ENCODE measurements at places on chromosomes 2 and 18. TPM values are rescaled to one million over a fixed set of nuclear protein-coding genes. Genes with fewer than 3 reads are reported as not detected.

Gene ANO7
- not detected for polyA plus RNA-seq

Gene NDC80
- 0.39 TPM for polyA plus RNA-seq

Gene CDK5R2
- 1.6 TPM for polyA plus RNA-seq

Gene LRRC30
- polyA plus RNA-seq = not detected

Gene CDCA7
- 0.08 TPM for polyA plus RNA-seq

Gene VWC2L
- polyA plus RNA-seq = not detected

Gene SLC40A1
- polyA plus RNA-seq = 0.24 TPM

Gene RNU2-63P
- not detected for polyA plus RNA-seq

Gene ERBB4
- polyA plus RNA-seq = 4.9 TPM

Gene ACMSD
- polyA plus RNA-seq = not detected

Gene C2orf80
- polyA plus RNA-seq = 28.1 TPM

Measured in Purkinje cell (primary cell).